Activated CD4-positive, alpha-beta T cell treated with anti-CD3 and anti-CD28 coated beads, Interleukin-2, amount 10 ng/mL, durations not matched to agents 24 days and 14 days (primary cell): ENCODE measurements at places on chromosomes 7 and 10. TPM values are rescaled to one million over a fixed set of nuclear protein-coding genes. Genes with fewer than 3 reads are reported as not detected.

GRCh38 chr7:5646846-5647245 is 134.6 kb downstream of the RNF216 start:
- DNase-seq = no peak

- no peak for DNase-seq
Measured at GRCh38 chr7:6409091-6409490, 38.7 kb downstream of the DAGLB start.

DNA sequence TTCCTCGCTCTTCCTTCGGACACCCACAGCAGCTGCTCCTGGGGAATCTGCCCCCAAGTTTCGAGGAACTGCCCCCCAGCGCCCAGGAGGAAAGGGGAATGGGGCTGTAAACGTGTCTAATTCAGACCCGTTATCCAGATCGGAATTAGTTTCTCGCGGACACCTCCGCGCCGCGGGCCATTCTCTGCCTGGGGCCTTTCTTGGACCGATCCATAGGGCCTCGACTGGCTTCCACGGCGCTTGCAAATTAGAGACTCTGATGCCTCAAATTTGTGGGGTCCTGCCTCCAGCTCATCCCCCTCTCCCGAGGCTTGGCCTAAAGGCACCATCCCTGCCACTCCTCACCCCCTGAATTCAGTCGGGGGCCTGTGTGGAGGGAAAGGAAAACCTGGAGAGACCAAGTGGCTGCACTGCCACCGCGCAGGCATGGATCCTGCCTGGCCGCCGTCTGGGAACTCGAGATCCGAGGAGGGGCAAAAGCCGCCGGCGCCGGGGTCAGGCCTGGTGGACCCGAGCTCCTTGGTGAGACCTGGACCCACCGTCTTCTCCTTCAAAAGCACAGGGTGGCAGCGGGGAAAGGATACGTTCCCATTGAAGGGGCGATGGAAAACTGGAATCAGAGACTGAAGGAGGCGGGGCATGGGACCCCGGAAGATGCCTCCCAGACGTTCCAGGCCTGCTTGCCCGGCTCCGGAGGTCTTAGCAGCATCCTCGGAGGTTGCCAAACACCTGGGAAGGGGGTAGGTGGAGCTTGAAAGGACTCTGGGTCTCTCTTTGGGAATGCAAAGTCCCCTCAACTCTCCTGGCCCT is 13.7 kb downstream of the LBX1 start:
- peak; percentile 60 for DNase-seq

- DNase-seq = no peak
Measured at GRCh38 chr7:30970074-30970473, 6.3 kb downstream of the GHRHR start.

DNA sequence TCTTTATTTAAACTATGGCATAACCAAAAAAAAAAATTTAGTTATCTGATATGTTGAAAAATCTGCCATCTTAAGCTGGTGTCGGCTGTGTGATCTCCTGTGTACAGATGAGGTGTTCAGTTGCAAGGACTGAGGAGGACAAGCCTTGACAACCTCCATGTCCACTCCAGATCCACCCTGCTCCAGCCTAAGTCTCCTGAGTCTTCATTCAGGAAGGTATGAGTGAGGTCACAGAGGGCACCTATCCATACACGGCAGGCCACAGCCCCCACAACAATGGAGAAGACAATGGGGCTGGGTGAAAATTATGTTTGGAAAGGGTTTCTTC is 16.1 kb downstream of the TARP start:
- DNase-seq = no peak

GRCh38 chr10:86169066-86169465 is 197.5 kb downstream of the GRID1 start:
- DNase-seq = no peak

- no peak for DNase-seq
Measured at GRCh38 chr7:143406002-143406357, 2.7 kb downstream of the EPHA1 start.

DNA sequence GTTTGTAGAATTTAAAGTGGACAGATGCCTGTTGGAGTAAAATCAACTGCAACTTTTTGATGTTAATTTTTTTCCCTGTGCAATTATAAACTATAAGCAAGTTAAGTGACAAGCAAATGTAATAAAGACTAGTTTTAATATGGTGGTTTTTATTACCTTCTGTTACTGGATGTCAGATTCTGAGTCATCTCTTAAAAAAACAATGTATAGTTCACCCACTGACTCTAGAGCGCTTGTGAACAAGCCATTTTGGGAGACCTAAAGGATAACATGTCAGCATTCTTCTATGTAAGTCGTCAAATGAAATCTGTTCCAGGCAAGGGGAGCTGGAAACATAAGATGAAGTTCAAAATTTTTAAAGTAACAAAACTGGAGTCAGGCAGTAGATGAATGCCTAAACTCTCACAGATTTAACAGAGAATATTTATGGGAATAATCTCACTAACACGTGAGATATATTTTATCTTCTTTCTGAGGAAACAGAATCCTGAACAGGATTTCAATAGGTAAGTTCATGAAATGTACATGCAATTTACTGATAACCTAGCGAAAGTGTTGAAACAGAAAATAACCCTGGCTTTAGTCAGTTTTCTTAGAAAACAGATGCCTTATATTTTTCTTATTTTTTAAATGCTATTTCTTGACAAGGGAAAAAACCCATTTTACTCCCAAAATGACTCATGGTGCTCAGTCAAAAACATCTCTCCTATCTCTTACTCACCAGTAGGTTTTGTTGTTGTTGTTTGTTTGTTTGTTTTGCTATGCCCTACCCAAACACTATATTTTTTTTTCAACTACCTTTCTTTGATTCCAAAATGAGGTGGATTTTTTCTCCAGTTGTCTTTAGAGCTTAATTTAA is 91.7 kb downstream of the SLC39A12 start:
- no peak for DNase-seq

- DNase-seq = peak; percentile 89
Measured at GRCh38 chr10:73810735-73811465, 498 bp downstream of the NDST2 start.

The FXYD4 gene
- not detected in 2 replicates for total RNA-seq
